ENCODE measurements at places on chromosomes 2 and 18.

DNA sequence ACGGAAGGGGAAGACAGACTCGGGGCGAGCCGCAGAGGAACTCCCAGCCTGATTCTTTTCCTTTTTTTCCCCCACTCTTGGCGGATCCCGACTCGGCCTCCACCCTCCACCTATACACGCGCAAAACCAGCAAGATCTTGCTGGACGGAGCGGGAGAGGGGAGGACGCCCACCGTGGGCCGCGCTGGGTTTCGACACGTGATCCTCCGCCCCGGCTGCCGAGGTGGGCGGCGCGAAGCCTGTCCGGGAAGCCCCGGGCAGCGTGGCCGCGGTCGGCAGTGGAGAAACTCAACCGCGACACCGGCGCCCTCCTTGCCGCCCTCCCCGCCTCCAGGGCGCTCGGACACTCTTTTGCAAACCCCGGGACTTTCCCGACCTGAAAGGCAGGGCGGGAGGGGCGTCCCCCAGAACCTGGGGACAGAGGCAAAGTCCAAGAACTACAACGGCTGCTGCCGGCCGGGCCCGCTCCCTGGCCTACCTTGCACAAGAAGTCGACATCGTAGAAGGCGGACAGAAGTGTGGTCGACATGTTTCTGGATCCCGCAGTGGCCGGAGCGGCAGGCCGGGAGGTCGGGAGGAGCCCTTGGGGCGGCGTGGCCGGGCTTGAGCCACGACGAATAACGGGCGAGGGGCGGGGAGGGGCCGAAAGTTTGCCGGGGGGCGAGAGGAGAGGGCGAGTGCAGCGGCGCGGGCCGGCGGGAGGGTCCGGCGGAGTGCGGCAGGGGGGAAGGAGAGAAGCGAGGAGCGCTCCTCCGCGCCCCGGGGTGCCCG lies 433 bp downstream of the ZFP36L2 start:
- peak; percentile 24 for DNase-seq

DNA sequence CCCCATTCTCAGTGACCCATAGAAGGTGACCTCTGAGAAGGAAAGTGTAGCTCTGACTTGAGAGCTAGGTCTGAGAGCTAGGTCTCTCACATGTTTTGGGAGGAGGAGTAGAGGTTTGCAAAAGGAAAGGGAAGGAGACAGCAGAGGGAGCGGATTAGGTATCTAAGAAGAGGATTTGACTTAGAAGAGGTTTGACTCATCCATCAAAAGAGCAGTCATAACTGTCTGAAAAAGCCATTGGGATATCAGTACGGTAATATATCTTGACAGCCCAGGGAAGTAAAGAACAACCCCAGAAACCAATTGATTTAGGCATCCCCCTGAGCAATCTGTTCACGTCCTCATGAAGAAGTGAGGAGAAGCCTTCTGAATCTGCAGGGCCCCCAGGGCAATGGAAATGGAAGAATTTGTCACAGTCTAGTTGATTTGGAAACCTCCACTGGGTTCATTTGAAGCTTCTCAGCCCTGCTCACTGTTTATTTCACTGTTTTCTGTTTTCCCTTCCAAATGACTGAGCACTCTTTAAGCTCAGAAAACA lies 19.3 kb downstream of the OXER1 start:
- DNase-seq = no peak

DNA sequence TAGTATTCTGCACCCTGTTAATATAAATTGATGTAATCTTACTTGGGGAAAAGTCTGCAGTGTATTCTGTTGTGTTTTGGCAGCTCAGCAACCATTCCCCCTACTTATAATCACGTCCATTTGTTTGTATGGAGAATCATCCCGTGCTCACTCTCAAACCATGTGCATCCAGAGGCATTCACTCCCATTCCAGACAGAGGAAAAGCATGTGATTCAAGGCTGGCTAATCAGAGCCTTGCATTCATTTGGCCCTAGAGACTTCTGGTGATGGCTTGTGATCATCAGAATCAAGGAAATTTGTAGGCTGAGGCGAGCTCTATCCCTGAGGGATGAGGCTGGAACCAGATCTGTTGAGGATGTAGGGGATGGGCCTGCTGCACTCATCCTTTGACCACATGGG lies 5.1 kb upstream of the WIPF1 start:
- DNase-seq = no peak

DNA sequence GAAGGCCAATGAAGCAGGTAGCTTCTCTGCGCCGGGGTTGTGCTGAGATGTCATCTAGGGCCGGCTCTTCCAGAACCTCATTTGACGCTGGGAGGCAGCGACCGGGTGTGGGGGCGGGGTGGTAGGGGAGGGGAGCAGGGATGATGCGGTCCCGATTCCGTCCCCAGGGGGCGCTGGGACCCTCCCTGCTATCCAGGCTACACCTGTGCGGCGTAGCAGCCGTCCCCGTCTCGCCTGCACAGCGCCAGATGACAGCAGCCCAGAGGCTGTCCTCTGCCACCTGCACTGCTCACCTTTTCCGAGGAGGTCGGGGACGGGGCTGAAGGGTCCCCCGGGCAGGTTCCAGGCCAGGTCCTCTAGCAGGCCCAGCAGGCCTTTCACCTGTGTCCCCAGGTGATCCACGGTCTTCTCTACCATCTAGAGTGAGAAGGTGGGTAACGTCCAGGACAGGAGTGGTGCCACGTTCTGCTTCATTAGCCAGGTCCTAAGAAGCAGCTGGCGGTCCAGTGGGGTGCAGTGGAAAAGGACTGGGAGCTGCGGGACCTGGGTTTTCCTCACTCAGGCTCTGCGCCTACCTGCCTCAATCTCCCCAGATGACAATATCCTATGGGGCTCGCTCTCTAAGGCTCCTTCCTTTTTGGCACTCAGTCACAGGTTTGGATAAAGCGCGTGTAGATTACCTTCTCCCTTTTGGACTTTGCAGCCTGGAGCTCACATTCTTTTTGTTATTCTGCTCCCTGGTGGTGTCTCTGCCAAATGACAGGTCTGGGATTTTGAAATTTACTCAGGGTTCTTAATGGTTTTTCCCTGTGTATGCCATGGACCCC lies 56.0 kb upstream of the RAB6C start:
- DNase-seq = peak; percentile 53

- no peak for DNase-seq
Observed at GRCh38 chr2:32453242-32454062, 96.6 kb downstream of the BIRC6 start.

DNA sequence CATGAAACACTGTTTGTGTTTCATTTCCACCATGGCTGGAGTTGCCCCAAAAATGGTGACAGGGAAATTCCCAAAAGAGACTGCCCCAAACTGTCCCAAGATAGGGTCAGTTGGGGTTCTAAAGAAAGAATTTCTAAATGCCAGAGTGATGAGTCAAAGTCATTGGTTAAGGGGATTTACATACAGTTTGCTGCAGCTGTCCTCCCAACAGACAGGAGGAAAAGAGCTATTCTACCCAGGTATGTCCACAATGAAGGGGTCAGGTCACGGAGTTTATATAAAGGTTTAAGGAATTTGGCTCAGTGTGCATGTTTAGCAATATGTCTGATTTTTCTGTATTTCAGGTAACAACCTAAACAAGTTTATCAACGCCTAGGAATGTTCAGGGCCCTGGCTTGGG lies 344.1 kb downstream of the TDRD15 start:
- no peak for DNase-seq

DNA sequence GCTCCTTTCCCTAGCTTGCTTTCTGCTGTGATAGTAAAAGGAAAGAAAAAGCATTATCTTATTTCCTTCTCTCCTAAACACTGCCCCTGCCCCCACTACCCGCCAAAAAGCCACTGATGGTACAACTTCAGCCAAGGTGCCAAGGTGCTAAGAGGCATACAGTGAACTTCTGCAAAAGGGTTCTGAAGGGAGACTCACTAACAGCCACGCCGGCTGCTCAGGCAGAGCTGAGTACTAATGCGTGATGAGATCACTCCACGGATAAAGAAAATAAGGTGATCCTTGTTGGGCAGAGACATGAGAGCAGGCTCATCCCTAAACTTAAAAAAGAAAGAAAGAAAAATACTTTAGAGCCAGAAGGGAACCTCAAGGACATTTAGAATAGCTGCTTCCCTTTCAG lies 60.5 kb upstream of the PXDN start:
- DNase-seq = no peak

- no peak for DNase-seq
Observed at GRCh38 chr2:241532733-241533601, 24.6 kb upstream of the STK25 start.

DNA sequence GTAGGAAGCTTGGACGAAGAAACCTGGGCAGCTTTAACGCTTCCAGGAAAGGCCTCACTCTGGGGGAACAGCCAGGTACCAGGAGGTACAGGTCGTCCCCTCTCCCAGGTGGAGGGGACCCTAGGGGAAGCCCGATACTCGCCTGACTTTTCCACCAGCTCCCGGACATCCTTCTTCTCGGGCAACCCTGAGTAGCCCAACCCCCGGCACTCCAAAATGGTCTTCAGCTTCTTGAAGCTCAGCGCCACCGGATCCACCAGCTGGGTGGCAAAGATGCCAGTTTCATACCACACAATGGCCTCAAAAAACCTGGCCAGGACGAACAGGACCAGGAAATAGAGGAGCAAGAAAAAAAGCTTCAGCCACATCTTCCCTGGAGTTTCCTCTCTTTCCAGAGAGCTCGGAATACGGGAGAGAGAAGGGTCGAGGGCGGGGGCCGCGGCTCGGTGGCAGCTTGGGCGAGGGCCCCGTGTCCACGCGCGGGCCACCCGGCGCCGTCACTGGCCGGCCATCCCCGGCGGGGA lies 1.1 kb downstream of the RNF103 start:
- DNase-seq = peak; percentile 23

DNA sequence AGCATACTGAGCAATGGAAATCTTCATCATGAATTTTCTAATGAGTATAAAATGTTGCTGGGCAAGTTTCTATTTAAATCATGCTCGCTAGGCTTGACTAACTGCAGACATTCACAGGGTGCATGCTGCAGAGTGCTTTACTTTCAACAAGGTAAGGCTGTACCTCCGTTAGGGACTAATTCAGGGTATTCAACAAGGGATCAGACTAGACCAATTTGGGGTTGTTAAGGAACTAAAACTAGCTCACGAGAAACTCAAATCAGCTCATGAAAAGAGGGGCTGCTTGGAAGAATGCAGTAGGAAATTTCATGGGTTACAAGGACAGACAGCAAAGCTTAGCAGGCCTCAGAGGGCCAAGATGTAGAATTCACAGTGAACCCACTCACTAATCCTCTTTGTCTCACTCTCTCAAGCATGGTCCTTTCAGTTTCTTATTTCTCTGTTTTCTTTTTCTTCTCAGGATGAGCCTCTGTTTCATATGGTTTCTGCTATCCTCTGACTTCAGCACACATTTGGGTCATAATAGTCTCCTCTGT lies 2.2 kb downstream of the MYO3B start:
- DNase-seq = no peak

GRCh38 chr18:79010802-79011201 lies 31.2 kb downstream of the SALL3 start:
- no peak for DNase-seq

DNA sequence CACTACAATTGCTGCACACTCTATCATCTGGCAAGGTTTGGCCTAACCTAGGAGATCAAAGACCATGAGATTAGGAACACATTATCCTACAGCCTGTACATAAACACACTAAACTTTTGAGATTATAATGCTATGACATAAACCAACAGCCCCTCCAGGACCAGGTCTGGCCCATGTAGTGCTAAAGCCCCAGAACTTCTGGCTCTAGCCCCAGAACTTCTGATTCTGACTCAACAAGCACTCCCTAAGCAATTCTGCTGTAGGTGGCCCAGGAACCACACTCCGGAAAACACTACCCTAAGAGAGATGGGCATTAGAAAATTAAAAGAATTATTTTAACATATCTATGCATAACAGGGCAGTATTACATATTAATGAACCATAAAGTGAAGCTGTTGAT lies 369.5 kb upstream of the LYPD1 start:
- no peak for DNase-seq

DNA sequence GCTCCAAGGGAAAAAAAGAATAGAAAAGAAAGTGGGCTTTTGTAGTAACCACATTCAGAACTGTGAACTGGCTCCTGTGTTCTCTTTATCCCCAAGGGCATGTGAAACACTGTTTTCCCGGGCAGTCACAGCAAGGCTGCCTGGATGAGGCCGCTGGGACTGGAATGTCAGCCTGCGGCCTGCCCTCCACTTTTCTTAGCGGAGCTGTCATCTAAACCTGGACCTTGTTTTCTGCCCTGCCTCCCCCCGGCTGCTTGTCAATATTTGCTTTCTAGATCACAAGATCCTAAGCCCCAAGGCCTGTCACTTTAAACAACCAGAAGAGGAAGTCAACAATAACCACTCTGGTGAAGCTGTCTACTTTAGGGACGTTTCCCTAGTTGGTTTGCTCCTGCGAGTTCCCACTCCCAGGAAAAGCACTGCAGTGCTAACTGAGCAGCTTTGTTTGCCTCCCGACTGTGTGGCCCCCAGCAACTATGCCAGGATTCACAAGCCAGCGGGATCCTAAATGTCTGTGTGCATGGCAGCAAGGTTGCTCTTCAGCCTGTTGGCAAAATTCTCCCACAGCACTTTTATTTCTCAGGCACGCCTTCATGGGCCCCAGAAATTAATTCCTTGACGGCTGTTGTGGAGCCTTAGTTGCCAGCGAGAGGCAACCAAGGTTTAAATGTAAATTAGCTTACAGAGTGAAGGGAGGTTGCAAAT lies 30.6 kb downstream of the SOWAHC start:
- no peak for DNase-seq

GRCh38 chr2:168731616-168732015 lies 70.8 kb upstream of the NOSTRIN start:
- no peak for DNase-seq

GRCh38 chr2:165475277-165476004 lies 5.9 kb downstream of the CSRNP3 start:
- DNase-seq = no peak

DNA sequence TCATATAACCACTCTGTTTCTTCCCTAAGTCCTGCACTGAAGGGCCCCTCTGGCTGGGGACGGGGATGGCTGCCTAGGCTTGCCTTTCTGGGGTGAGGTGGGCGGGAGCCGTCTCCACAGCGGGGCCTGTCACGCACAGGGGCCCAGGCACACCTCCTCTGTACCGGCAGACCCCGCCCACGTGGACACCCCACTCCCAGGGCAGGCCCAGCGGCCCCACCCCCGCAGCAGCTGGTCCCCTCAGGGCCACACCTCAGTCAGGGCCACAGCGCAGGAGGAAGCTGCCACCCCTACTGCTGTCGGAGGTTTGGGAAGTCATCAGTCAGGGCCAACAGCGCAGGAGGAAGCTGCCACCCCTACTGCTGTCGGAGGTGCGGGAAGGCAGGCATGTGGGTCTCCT lies 257.6 kb upstream of the RAB6C start:
- DNase-seq = no peak

DNA sequence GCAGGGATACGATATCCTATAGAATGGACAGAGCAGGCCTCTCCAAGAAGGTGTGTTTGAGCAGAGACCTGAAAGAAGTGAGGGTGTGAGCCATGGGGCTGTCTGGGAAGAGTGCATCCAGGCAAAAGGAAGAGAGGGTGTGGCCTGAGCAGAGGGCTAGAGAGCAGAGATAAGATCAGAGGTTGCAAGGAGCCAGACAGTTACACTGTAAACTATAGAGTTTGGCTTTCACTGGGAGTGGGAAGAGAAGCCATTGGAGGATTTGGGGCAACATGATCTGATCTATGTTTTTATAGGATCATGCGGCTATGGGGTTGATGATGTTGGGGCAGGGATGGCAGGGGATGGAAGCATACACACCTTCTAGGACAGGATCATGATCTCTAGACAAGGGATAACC lies 124.1 kb upstream of the MAP3K20 start:
- no peak for DNase-seq

Data from NCI-H524 (cell line).